Activated T-helper 17 cell treated with anti-CD3 and anti-CD28 coated beads, Interleukin-2, amount 50 U/mL, for 72 hours (primary cell): ENCODE measurements at places on chromosomes 4 and X. TPM values are rescaled to one million over a fixed set of nuclear protein-coding genes. Genes with fewer than 3 reads are reported as not detected.

The GPRASP1 gene
- total RNA-seq, result 1.4 TPM

The ASB5 gene
- total RNA-seq, result not detected

The ADH7 gene
- total RNA-seq, result not detected

The SMIM31 gene
- total RNA-seq, result not detected

The XG gene
- total RNA-seq, result 0.34 TPM

The CDKL2 gene
- 2.4 TPM for total RNA-seq

DNA sequence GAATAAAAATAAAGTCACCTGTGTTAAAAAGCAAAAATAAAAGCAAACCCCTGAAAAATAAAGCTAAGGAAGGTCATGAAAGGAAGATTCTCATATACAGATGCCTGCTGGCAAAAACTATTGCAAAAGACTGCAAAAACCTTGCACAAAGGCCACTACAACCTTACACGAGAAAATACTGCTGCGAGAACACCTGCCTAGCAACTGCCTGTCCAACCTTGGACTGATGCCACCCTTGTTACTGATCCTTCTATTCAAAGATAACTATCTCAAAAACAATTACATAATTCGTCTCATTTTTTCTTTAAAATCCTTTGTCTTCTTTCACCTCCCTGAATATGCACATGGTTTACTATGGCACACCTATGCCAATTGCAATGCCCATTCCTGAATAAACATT, 49.6 kb downstream of the SLC2A9 start:
- ATAC-seq, result no peak

GRCh38 chr4:150176547-150176946, 98.3 kb downstream of the DCLK2 start:
- no peak for ATAC-seq

GRCh38 chr4:47519239-47519883, 34.3 kb downstream of the ATP10D start:
- ATAC-seq, result no peak

DNA sequence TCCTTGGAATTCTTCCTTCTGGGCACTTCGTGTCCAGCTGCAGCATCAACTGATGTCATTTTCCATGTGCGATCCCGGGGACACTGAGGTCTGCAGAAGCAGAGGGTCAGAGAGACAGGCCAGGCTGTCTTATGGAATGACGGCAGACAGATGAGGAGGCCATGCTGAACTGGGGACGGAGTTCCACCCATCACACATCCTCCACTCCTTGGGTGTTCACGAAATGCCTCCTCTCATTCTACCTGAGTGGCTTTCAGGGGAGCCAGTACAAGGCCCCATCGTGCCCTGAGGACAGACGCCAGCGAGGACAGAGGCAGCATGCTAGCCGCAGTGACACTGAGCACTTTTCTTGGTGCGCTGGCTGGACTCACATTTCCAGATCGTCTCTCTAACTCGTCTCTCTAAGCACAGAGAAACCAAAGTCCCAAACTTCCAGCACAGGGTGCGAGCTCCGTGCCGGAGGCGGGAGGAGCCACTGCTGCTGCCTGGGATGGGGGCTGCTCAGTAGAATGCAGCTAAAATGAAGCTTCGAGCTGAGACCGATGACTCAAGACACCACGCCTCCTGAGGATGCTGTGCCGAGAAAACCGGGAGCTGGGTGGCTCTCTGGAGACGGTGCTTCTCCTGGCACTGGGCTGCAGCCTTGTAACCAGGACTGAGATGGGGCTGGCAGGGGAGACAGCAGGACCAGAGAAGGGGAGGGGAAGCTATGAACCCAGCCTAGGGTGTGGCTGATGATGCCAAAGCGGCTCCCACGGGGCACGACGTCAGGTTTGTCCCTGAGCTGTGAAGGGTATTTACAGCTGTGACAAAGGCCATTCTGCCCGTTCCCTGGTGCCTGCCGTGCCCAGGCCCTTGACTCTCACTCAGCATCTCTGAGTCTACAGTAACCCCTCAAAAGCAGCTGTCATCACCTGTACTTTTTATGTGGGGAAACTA, 8.2 kb downstream of the ABLIM2 start:
- ATAC-seq, result no peak

- no peak for ATAC-seq
These were observed 1583.5 kb downstream of the PCDH18 start for GRCh38 chr4:135948797-135949196.
